ENCODE measurements at places on chromosomes 12 and 14.

GRCh38 chr14:52455291-52456088 is 96.8 kb downstream of the TXNDC16 start:
- no peak for DNase-seq

- no peak for DNase-seq
Measured at GRCh38 chr12:103819312-103819711, 21.7 kb downstream of the NT5DC3 start.

GRCh38 chr12:112116232-112117060 is 7.9 kb upstream of the NAA25 start:
- peak; percentile 90 for DNase-seq

- no peak for DNase-seq
Measured at GRCh38 chr14:101865288-101865687, 99.1 kb upstream of the DYNC1H1 start.

GRCh38 chr12:116712458-116713303 is 25.2 kb downstream of the SPRING1 start:
- DNase-seq: no peak

- DNase-seq: no peak
Measured at GRCh38 chr14:99040711-99041110, 231.3 kb downstream of the BCL11B start.

GRCh38 chr14:51697848-51698247 is 46.1 kb downstream of the FRMD6 start:
- DNase-seq: no peak
